Vagina (tissue), 2 donors: ENCODE measurements at places on chromosomes 1 and 21.
A peak's percentile ranks its signal among the peaks of the same experiment; 100 is the strongest.

GRCh38 chr1:201739080-201739479 lies 89.9 kb upstream of the IPO9 start:
- DNase-seq: no peak

DNA sequence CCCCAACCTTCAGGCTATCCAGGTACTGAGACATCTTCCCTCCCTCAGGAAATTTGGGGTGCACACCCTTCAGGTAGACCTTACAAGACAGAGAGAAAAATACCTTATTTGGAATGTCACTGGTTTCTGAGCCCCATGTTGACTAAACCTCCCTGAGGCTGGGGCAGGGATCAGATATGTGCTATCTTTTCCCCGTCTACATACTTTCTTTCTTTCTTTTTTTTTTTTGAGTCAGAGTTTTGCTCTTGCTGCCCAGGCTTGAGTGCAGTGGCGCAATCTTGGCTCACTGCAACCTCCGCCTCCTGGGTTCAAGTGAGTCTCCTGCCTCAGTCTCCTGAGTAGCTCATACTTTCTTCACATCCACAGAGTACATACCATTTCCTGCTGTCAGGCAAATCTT lies 1.6 kb downstream of the CYB5R1 start:
- no peak for DNase-seq

GRCh38 chr21:37101384-37101783 lies 28.3 kb downstream of the TTC3 start:
- no peak for DNase-seq

DNA sequence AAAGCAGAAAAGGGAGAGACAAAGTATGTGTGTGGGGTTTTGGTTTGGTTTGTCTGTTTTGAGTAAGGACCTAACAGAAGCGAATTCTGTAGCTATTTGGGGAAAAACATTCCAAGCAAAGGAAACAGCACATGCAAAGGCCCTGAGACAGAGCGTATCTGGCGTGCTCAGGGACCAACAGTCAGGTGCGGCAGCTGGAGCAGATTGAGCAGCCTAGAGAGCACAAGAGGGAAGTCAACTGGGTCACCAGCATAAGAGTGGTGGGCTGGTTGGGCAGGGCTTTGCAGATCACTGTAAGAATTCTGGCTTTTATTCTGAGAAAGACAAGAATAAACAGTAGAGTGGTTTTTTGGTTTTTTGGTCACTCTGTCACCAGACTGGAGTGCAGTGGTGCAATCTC lies 11.8 kb downstream of the TGFBR3 start:
- DNase-seq: no peak

GRCh38 chr1:109822749-109823542 lies 59.2 kb upstream of the EPS8L3 start:
- DNase-seq: peak; percentile 93
